ENCODE measurements at places on chromosomes 6 and 20. TPM values are rescaled to one million over a fixed set of nuclear protein-coding genes. Genes with fewer than 3 reads are reported as not detected.

The SEL1L2 gene
- total RNA-seq = not detected

- DNase-seq = no peak
Observed at GRCh38 chr6:18978337-18979128, 591.4 kb downstream of the RNF144B start.

The ARFGEF3 gene
- total RNA-seq = 21.1 TPM

GRCh38 chr6:96823743-96824142 is 13.5 kb downstream of the GPR63 start:
- no peak for DNase-seq

DNA sequence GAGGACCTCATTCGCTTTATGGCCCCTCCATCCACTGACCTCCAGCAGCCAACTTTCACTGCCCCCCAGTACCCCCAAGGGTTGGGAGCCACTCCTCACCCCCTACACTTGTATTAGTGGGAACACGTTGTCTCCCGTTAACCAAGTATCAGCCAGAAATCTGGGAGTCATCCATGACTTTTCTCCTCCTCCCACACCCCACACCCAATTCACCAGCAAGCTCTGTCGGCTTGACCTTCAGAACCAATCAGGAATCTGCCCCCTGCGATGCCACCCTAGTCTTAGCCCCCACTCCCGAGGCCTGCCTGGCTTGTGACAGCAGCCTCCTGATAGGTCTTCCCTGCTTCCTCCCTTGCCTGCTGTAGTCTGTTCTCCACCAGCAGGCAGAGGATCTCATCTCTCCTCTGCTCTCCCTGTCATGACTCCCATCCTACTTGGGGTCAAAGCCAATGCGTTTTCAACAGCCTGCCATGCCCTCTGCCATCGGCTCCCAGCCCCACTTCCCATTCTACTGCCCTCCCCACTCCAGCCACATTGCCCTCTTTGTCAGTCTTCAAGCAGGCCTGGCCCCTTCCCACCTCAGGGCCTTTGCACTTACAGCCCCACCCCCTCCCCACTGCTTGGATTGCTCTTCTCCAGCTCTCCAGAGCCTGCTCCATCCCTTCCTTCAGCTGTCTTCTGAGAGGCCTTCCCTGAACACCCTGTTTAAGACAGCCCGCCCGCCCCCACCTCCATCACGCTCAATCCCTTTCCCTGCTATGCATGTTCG is 19.4 kb downstream of the MDGA1 start:
- no peak for DNase-seq

DNA sequence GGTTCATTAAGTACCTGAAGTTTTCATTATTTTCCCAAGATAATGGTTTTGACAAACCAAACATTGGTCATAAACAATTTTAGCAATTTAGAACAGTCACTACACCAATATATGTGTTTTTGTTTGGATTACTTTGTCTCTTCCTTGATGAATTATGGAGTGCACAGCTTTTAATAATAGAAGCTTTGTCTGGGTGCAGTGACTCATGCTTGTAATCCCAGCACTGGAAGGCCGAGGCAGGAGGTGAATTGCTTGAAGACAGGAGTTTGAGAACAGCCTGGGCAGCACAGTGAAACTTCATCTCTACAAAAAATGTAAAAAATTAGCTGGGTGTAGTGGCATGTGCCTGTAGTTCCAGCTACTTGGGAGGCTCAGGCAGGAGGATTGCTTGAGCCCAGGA is 89.4 kb upstream of the ANKEF1 start:
- no peak for DNase-seq

DNA sequence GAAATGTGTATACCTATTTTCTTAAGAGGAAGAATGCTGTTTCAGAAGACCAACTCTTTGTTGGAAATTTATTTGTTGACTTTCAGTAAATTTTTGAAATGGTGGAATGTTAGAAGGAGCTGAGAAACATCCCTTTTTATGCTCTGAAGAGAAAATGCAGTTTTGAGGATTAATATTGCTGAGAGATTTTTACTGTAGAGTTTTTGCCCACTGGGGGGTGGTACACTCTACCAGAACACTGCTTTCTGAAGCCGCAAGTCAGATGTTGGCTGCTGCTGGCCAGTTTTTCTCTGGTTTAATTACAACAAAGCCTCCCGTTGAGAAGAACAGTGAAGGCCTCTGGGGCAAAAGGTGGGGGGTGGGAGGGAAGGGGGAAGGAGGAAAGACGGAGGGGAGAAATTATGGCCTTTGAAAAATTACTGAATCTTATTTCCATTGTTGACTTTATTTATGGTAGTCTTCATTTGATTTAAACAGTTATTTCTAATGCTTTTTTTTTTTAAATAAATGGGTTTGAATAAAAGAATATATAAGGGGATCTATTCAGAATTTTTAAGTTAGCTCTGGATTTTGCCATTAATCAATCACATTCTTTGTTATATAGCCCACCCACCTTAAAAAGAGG is 3.0 kb downstream of the FLRT3 start:
- peak; percentile 16 for DNase-seq

- no peak for DNase-seq
Observed at GRCh38 chr6:148285205-148285604, 57.4 kb upstream of the SASH1 start.

DNA sequence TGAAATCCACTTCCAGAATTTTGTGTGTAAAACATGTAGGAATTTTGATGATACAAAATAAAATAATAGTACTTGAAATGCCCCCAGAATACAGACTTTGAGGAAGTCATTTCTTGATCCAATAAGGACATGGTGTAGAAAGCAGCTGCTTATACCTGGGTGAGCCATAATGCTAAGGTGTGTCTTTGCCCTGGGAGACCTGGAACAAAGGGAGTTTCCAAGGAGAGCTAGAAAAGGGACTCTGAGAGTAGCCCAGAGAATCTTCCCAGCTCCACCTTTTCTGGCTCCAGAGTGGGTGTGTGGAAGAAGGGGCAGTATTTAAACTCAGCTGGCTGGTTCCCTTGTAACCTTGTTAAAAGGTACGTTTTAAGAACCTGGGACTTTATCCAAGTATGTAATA is 77.7 kb downstream of the SOBP start:
- DNase-seq = no peak

Data from mucosa of descending colon (tissue), 3 donors.